BJ (cell line): ENCODE measurements at places on chromosomes 5 and 9. TPM values are rescaled to one million over a fixed set of nuclear protein-coding genes. Genes with fewer than 3 reads are reported as not detected.

ANXA2R gene
- polyA plus RNA-seq = 0.53 and 0.74 TPM in 2 replicates

TMEM215 gene
- not detected in 2 replicates for polyA plus RNA-seq

KIF2A gene
- 11.6 and 28.5 TPM in 2 replicates for polyA plus RNA-seq

- no peak for DNase-seq
Observed at GRCh38 chr9:75185585-75186170, 97.4 kb downstream of the OSTF1 start.

DNA sequence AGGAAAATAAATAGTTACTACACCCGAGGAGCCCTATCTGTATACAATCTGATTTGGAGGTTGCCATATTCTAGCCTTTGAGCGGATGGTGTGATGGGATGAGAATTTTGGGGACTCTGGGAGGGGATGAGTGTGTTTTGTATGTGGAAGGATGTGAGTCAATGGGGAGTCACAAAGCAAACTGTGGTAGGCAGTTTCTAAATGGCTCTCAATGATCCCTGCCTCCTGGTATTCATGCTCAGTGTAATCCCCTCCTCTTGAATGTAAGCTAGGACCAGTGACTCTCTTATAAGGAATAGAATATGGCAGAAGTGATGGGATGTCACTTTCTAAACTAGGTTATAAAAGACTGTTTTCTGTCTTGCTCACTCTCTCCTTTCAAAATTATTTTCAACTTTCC, 205.7 kb upstream of the RIOK2 start:
- no peak for DNase-seq

- no peak for DNase-seq
Observed at GRCh38 chr5:176413255-176413565, 3.1 kb downstream of the CLTB start.
